Progenitor cell of endocrine pancreas (in vitro differentiated cells): ENCODE measurements at places on chromosomes 11 and 22. TPM values are rescaled to one million over a fixed set of nuclear protein-coding genes. Genes with fewer than 3 reads are reported as not detected.

The NRGN gene
- 4.9 and 5.9 TPM in 2 replicates for total RNA-seq

The CCDC188 gene
- total RNA-seq, result 3.3 and 4.0 TPM in 2 replicates

The BCO2 gene
- 3.0 and 3.6 TPM in 2 replicates for total RNA-seq

The PCNX3 gene
- 59.5 and 66.0 TPM in 2 replicates for total RNA-seq

The NXPE2 gene
- 0.19 TPM in 1 of 2 replicates, not detected in the other for total RNA-seq

The TSPAN32 gene
- total RNA-seq, result 3.4 and 4.5 TPM in 2 replicates

The TRPM5 gene
- total RNA-seq, result 0.46 and 0.84 TPM in 2 replicates

The BSCL2 gene
- 84.9 and 85.8 TPM in 2 replicates for total RNA-seq

The ANKRD49 gene
- total RNA-seq, result 17.6 and 23.0 TPM in 2 replicates

The NLRP14 gene
- 0.26 and 0.29 TPM in 2 replicates for total RNA-seq

The C22orf23 gene
- total RNA-seq, result 0.89 and 0.93 TPM in 2 replicates

The KDELR3 gene
- 5.7 and 6.3 TPM in 2 replicates for total RNA-seq

The CYP2D6 gene
- total RNA-seq, result 8.0 and 10.3 TPM in 2 replicates

The PCF11 gene
- total RNA-seq, result 65.0 and 69.1 TPM in 2 replicates

The ASCL2 gene
- total RNA-seq, result 1.6 and 2.4 TPM in 2 replicates
